SHP77 treated with DMSO at 0.1 percent for 48 hours (cell line): ENCODE measurements at places on chromosomes 2 and 18.
A peak's percentile ranks its signal among the peaks of the same experiment; 100 is the strongest.

DNA sequence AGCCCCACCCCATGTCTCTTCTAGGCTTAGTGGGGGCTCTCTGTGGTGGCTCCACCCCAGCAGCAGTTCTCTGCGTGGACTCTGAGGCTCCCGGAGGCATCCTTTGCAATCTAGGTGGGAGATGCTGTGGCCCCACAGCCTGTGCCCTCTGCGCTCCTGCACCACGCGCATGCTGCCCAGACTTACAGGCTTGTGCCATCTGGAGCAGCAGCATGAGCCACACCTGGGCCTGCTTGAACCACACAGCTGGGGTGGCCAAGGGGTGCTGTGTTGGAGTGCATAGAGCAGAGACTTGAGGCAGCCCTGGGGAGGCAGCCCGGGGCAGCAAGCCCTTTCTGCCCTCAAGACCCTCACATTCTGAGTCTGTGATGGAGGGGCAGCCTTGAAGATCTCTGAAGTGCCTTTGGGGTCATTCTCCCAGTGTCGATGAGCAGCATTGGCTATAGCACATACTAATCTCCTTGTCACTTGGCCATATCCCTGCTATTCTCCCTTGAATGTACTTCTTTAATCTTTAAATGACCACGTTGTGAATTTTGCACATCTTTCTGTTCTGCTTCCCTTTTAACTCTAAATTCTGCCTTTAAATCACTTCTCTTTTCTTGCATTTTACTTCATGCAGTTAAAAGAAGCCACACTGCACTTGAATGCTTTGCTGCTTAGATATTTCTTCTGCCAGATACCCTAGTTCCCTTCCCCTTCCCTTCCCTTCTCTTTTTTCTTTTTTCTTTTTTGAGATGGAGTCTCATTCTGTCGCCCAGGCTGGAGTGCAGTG, 62.4 kb downstream of the NCAPH start:
- DNase-seq, result no peak

GRCh38 chr2:28002181-28002580, 111.7 kb downstream of the BABAM2 start:
- no peak for DNase-seq

- DNase-seq, result no peak
These were observed 197.3 kb downstream of the CELF4 start for GRCh38 chr18:37368110-37368954.

DNA sequence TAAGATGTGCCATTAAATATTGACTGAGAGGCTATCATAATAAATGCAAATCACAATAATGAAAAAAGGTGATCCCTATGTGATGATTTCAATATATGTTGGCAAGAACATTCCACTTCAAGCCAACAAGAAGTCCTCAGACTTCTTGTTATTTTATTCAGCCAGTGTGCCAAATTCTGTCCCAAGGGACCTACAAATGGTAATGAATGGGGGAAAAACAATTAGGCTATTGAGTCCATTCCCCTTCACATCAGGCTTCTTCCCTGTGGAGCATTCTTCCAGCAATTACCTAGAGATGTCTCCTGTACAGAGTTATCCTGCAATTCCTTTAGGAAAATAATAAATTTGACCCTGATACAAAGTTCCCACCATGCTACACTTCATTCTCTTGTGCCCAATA, 144.4 kb downstream of the PIEZO2 start:
- no peak for DNase-seq

GRCh38 chr2:188784269-188784762, 189.9 kb upstream of the COL3A1 start:
- DNase-seq, result no peak

GRCh38 chr18:13616041-13616440, 110.3 kb downstream of the FAM210A start:
- no peak for DNase-seq

DNA sequence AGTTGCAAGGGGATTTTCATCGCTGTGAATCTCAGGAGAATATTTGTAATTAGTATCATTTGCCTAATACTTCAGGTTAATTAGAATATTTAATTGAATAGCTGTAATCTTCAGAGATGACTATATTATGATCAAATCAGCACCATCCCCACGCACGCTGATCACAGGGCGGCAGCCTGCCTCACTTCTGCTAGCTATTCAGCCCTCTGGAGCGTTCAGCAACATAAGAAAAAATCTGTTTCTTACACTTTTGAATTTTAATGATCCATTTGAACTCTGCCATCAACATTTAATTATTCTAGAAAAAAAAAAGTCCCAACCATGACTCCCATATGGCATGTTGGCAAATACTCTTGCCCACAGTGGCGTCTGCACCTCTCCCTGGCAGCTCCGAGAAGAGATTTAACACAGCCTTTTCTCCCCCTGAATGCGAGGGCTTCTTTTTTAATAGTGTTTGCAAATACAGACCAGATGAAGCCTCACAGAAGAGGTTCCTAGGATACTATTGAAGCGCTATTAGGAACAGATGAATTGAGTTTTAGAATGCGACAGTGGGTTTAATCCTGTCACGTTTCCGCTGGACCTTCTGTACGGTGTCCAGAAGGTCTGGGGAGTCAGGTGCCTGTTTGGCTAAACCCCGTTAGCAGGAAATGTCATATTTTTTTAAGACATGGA, 731.9 kb upstream of the SALL3 start:
- DNase-seq, result no peak

DNA sequence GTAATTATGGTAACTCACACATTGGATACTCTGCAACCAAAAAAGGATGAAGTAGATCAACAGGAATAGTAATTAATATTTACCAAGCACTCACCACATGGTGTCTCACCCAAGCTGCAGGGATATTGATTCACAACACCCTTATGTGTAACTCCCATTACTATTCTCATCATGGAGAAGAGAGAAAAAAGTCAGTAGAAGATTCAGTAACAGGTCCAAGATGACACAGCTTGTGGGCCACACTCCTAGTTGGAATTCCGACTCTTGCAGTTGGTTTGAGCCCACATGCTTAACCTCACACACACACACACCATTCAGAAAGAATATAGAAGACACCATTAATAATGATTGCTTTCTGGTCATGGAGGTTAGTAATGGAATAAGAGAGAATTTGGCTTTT, 1.7 kb upstream of the MLPH start:
- no peak for DNase-seq

DNA sequence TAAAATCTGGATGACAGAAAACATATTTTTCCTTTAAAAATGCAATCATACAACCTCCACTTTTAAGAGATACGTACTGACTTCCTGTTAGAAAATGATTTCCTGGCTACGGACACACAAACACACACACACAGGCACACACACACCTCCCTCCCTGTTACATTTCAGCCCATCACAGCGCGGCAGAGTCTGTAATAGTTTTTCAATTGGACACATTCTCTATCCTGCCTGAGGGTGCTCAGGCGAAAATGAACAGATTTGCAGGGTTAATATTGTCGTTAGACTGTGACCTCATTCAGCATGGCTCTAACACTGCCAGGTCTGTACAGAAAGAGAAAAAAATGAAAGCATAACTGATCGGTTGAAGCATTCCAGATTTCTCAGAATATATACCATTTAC, 45.0 kb downstream of the KCTD1 start:
- DNase-seq, result no peak

DNA sequence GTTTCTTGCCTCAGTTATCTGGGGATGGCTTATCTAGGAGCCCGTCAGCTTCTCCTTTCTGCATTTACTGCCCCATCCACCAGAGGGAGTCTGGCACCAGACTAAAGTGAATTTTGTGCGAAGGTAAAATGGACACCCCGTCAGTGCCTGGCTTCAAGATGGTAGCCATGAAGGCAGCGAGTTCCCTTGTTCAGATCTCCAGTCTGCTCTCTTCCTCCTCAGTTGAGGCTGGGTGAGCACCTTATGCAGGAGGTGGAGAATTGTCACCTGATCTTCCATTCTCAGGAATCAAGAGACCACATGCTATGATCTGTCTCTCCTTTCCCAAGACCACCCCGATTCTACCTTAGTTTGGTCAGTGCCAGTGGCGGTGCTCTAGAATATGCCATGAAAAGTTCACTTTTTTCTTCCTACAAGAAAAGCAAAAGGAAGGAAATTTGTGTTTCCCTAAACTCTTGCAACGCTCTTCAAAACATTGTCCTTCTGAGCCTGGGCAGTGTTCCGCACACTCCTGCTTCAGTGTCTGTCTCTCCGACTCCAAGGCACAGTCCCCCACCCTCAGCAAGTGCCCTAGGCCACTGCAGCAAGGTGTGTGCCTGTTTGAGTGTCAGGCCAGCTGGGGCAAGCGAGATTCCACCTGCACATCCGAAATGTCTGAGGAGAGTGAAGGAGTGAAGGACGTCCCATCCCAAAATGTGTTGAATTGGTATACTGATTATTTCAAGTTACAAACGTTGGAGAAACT, 168.6 kb downstream of the SS18 start:
- DNase-seq, result no peak

- no peak for DNase-seq
These were observed 73.9 kb upstream of the TWSG1 start for GRCh38 chr18:9260388-9261380.

DNA sequence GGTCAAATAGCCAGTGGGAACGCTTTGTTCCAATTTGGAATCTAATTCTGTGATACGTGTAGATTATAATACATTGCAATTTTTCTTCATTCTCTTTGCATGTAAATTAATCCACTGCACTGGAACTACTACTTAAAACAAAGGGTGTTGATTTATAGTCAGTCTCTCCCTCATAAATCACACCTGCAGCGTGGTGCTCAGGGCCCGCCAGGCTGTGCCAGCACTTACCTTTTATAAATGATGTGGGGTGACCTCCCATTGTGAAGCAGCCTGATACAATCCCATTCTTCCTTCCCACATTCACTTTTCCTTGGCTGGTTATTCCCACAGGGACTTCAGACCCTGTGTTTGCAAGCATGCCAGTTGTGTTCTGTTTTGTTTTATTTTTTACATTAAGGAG, 302.3 kb upstream of the ID2 start:
- no peak for DNase-seq

DNA sequence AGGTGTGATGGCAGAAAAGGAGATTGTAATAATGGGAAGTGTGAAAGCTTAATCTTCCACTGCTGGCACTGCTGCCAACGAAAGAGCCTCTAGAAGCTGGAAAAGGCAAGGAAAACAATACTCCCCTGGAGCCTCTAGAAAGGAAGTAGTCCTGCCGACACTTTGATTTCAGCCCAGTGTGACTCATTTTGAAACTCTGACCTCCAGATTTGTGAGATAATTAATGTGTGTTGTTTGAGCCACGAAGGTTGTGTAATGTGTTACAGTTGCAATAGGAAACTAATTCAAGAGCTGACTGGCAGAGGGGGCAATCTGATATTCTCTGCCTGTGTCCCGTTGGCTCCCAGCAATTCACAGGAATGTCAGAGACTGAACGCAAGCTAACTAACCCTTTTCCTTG, 219.2 kb upstream of the UBE2E3 start:
- no peak for DNase-seq

GRCh38 chr2:196088203-196088602, 19.6 kb upstream of the DNAH7 start:
- DNase-seq, result peak; percentile 34

DNA sequence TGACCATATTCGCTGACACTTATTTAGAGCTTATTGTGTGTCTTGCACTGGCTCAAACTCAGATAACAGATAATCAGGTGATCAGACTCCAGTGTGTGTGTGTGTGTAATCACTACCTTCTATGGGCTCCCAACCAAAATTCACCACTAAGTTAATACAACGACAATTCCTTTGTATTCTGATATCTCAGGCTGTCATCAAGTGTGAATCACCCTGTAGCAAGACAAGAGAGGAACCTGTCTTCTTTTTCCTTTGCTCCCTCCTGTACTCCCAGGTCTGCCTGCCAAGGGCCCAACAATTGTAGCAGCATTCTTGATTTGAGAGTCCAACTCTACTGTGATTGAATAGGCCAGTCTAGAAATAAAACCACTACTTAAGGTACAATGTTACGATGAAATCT, 25.8 kb downstream of the ITGB6 start:
- no peak for DNase-seq

GRCh38 chr2:107137706-107138105, 251.7 kb upstream of the ST6GAL2 start:
- DNase-seq, result no peak

DNA sequence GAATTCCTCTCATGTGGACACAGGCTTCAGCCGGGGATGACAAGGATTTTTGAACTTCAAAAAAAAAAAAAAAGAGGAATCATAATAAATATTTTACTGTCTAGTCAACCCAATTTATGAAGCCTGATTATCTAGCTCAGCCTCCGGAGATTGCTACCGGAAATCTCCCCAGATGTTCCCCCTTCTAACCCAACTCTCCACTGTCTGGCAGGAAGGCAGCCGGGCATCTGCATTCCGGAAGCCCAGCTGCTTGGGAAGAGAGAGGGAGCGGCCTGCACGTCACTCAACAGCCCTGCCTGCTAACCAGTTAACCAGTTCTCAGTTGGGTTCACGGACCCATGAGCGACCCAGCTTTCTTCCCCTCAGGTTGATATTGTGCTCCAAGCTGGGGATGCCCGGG, 87.2 kb upstream of the POU3F3 start:
- DNase-seq, result no peak

DNA sequence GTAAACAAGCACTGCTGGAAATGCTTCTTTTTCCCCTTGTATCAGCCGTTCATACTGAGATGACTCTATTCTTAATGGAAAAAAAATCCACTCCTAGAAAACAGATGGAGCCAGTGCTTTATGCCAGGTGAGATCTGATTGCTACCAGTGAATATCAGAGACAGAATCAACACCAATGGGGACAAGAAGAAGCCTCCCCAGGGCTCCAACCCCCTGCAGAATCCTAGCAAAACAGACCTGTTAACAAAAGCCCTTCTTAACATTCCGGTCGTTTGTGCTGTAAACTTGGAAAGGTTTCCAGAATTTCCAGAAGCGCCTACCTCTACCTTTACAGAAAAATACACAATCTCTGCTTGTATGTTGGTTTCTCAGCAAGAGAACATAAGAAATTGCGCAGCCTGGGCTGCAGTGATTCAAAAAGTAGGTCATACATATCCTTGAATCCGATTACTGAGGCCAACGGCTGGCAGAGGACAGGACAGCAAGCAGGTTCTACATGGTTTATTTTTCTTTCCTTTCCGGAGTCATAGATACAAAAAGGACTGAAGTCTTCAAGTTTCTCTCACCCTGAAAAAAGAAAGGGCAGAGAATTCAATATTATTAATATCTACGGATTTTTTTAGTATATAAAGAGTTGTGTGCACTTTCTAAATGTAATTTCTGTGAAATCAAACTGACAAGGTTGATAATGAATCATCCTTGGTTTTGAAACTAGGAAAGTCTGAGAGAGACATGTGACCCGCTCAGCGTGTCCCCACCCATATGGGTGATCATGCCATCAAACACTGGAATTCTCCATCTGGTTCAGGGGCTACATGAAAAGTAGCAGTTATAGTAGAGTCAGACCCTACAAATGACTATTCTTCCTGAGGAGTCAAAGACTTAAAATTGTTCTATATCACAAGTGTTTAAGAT, 266.7 kb upstream of the MGAT5 start:
- no peak for DNase-seq

- no peak for DNase-seq
These were observed 63.0 kb downstream of the TANK start for GRCh38 chr2:161223139-161223732.

- no peak for DNase-seq
These were observed 16.3 kb upstream of the ITGAV start for GRCh38 chr2:186573531-186573930.
